ENCODE measurements at places on chromosomes 11 and 22.

DNA sequence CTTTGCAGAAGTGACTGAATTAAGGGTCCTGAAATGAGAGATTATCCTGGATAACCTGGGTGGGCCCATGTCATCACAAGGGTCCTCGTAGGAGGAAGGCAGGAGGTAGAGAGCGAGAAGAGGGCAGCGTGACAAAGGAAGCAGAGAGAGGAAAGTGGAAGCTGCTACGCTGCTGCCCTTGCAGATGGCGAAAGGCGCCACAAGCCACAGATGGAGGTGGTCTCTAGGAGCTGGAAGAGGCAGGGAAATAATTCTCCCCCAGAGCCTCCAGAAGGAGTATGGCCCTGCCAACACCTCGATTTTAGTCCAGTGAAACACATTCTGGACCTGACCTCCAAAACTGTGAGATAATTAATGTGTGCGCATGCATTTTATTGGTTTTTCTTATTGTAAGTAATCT lies 13.4 kb downstream of the TMEM184B start:
- no peak for DNase-seq

- no peak for DNase-seq
These were observed 94.1 kb downstream of the KCNQ1 start for GRCh38 chr11:2538951-2539350.

- DNase-seq = no peak
These were observed 48.0 kb downstream of the TSPAN18 start for GRCh38 chr11:44774731-44775130.

DNA sequence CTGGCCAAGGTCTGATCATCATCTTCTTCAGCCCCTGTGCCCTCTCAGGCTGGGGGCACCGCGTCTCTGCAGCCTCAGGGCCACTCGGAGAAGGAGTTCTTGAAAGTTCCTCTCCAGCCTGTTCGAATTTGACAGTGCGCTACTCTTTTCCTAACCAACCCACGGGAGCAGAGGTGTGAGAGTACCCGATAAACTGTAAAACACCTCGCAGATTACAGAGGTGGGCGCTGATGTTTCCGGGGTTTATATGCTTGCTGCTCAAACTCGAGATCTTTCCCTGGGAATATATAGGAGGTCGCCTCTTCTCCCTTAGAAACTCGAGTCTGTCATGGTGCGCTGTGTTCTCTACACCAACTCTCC lies 515 bp downstream of the CTR9 start:
- DNase-seq = no peak

- no peak for DNase-seq
These were observed 29.2 kb downstream of the SREBF2 start for GRCh38 chr22:41862160-41862529.

- DNase-seq = no peak
These were observed 7.6 kb downstream of the OR56A1 start for GRCh38 chr11:6022956-6023355.

GRCh38 chr11:76256448-76256847 lies 50.1 kb upstream of the WNT11 start:
- DNase-seq = no peak

DNA sequence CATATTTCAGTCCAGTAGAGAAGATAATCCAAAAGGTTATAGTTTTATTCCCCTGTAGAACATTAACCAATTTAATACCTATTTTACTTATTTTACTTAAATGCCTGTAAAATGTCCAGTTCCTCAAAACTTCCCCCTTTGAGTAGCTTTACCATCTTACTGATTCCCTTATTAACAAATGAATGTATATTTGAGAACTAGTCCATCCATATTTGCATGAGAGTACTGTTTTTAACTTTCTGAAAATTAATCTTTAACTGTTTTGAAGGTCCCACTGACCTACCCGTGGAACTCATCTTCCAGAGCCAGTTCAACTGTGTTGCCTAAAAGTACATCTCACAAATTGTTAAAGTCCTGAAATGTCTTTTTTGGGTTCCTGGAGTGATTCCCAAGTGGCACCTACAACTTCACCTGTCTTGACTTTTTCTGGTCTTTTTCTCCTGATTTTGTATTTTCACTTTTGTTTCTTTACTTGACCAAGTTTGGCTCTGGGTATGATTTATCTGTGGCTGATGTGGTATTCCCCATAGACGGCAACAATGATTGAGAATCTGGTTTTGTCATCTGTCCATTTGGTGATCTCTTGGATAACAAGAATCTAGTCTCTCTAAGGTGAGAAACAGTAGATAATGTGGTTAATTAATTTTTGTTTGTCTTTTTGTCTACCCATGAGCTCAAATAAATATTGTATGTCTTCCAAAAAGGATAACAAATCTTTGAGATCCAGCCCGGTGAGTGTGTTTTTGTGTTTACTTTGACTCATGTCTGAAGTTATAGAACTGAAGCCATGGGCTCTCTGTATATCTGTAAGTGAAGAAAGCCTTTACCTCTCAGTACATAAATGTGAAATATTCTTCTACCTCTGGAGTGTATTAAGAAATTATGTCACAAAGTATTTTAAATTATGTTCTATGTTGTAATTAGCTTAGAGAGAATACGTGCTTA lies 174.2 kb downstream of the ETS1 start:
- DNase-seq = no peak

DNA sequence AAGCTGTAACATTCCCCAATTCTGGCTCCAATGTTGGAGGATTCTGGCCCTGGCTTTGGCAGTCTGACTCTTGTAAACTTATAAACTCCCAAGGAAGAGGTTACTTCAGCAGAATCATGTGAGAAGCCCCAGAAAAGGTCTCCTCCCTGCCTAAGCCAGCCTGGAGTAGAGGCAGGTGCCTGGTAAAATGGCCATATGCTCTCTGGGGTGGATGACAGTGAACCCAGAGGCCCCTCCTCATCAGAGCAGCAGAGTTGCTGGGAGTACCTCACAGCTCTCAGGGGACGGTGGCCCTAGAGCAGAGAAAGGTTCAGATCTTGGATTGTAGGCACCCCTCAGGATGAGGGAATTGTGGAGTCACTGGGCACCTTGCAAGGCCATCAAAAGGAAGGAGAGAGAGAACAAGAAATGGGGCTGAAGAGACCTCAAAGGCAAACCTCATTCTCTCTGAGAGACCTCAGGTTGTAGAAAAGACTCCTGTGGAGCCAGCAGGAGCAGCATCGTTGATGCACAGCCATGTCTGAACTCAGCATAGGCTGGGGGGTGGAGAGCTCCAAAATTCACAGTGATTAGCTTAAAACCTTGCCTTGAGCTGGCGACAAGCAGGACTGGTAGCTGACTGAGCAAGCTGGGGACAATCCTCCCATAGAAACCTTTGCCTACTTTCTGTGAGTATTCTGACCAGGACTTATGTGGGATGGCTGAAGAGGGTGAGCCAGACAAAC lies 4.9 kb upstream of the P2RY6 start:
- DNase-seq = no peak

DNA sequence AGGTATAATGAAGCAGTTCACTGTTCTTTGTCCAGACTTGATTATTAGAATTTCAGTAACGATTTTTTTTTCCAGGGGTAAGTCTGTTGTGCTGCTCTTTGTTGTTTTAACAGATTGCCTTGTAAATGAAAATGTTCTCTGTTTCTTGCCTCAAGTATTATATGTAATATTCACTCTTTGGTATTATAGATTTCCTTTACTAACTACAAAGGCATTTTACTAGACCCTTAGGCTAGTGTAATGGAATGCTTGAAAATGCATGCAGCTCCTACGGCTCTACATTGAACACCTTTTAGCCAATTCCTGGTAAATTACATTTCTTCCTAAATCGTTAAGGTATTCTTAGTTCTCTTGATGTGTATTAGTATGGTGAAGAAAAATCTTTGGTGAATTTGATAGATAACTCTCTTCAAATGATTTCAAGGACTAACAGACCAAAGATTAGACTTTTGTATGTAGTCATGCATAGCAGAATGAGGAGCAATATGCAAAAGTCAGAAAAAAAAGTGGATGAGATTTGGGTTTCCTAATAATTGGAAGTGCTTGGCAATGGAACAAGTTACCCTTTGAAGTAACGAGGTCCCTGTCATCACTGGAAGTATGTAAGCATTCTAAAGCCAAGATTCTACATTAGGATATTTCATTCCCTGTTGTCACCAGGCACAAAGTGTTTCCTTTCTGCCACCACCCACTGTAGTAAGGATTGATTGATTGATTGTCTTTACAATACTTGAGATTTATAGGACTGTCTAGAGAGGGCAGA lies 113.1 kb downstream of the DBX1 start:
- no peak for DNase-seq

GRCh38 chr11:47087801-47088200 lies 88.9 kb downstream of the ARFGAP2 start:
- no peak for DNase-seq

DNA sequence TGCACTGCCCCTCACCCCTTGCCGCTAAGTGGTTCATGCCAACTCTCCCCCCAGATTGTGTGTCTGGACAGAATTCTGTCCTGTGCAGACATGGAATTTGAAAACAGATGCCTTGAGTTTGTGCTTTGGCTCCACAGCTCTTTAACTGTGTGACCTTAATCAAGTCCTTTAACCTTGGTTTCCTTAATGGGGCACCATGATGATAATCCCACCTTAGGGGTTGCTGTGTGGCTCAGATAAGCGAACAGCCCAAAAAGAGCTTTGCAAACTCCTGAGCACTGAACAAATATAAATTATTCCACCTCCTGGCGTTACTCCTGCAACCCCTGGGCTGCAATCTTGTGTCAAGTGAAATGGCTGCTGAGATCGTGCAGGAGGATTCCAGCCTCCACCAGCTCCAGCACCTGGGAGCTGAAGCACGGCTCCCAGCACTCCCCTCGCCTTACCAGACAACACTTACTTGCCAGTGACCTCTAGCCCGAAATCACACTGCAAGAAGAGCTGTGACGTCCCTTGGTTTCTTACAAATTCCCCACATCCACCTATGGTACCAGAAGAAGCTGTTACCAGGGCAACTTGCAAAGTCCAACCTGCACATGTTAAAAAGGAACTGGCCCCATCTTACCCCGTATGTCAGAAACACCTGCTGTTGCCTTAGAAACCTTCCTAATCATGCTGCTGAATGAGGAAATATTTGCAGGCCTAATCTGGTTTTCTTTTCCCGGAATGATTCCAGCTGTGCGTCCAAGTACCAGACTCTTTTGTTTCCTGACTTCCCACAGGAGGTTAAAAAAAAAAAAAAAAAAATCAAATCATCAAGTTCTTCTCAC lies 13.2 kb downstream of the VPS37C start:
- no peak for DNase-seq

GRCh38 chr22:50269970-50270665 lies at the start of gene MAPK11:
TSS of gene MAPK11 (minus strand) at chr22:50270380. CDS start at chr22:50270292, 88 bp downstream.
- DNase-seq = no peak
